ENCODE measurements at places on chromosomes 5 and 9. TPM values are rescaled to one million over a fixed set of nuclear protein-coding genes. Genes with fewer than 3 reads are reported as not detected.

The ZNF622 gene
- 36.7 TPM for total RNA-seq

The SMC5 gene
- total RNA-seq, result 15.0 TPM

DNA sequence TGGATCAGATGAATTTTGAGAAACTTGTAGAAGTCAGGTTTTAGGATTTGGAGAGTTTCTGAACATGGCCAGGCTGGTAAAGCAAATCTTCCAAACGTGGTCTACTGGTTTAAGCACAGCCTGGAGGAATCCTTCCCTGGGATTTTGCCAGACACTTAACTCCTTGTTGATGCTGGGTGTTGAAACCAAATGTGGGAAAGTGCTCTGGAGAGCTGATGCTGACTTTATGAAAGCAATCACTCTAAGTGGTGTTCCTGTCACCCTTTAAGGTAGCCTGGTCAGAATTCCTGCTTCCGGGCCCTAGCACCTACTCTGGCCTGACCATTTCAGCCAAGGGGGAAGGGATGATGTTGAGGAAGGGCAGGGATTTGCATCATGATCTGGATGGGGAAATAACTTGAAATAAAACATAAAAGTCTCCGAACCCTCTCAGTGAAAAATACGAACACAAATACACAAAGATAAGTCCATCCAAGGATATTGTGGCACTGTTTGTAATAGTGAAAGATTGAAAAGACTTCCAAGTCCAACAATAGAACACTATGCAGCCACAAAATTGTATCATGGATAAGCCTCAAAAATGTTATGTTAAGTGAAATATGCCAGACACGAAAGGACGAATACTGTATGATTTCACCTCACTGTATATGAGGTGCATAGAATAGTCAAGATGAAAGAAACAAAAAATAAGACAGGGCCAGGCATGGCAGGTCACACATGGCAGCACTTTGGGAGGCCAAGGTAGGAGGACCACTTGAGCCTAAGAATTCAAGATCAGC is 57.7 kb downstream of the PDE6A start:
- H3K27ac ChIP-seq, result no peak overlapping the region
- H3K4me3 ChIP-seq, result no peak overlapping the region
- H3K4me1 ChIP-seq, result peaks cover 9% of the 10 kb centered on the region
- no peak for DNase-seq
- no peaks in the 10 kb centered on the region for H3K36me3 ChIP-seq
- H3K27me3 ChIP-seq, result no peaks in the 10 kb centered on the region

DNA sequence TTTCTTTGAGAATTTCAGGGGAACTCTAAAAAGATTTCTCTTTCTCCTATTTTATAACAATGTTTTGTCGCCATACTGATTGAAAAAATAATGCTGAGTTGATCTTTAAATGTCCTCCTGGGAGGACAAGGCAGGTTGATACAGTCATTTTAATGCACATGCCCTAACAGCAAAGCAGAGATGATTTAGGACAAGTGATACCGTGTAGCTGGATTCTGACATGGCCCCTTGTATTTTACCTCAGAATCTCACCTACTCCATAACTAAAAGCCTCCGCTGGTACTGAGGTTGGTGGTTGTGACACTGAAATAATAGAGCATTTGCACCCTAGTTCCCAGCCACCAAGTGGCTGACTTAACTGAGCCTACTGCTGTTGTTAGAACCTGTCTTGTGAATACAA is 811 bp upstream of the LRRTM2 start:
- H3K27me3 ChIP-seq, result no peaks in the 10 kb centered on the region
- H3K4me1 ChIP-seq, result no peaks in the 10 kb centered on the region
- no peak overlapping the region for H3K27ac ChIP-seq
- no peaks in the 10 kb centered on the region for H3K36me3 ChIP-seq
- DNase-seq, result no peak
- no peak overlapping the region for H3K4me3 ChIP-seq

DNA sequence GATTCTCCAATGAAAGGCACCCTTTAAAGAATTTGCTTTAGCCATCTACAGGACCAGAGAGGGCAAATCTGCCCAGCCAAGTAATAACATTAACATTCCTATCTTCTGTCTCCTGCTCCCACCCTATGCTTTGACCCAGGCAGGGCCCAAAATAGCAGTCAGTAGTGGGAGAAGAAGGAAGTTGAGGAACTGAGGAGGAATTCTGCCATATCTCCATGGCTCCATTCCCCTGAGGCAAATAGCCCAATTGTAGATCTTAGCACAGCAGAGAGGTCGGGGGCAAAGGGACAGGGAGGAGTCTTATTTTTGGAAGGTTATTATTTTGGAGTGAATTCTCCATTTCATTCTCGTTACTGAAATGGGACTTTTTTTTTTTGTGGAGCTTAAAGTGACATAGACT is 111.1 kb upstream of the IFNK start:
- H3K27ac ChIP-seq, result peak overlapping the region; percentile 12
- DNase-seq, result no peak
- peak overlapping the region; percentile 21 for H3K4me3 ChIP-seq
- H3K27me3 ChIP-seq, result no peaks in the 10 kb centered on the region
- H3K36me3 ChIP-seq, result no peaks in the 10 kb centered on the region
- H3K4me1 ChIP-seq, result no peaks in the 10 kb centered on the region

The AJM1 gene
- total RNA-seq, result 2.7 TPM

The CAVIN4 gene
- total RNA-seq, result 41.2 TPM

GRCh38 chr9:105157171-105157583 is 87.3 kb upstream of the SLC44A1 start:
- no peaks in the 10 kb centered on the region for H3K4me1 ChIP-seq
- H3K27ac ChIP-seq, result no peak overlapping the region
- H3K27me3 ChIP-seq, result no peaks in the 10 kb centered on the region
- DNase-seq, result peak; percentile 67

All from right atrium auricular region (tissue), 2 donors.